LNCaP clone FGC (cell line): ENCODE measurements at places on chromosomes 2 and 18.

- DNase-seq, result peak; percentile 75
Observed at GRCh38 chr2:19673213-19673791, 228.5 kb downstream of the TTC32 start.

DNA sequence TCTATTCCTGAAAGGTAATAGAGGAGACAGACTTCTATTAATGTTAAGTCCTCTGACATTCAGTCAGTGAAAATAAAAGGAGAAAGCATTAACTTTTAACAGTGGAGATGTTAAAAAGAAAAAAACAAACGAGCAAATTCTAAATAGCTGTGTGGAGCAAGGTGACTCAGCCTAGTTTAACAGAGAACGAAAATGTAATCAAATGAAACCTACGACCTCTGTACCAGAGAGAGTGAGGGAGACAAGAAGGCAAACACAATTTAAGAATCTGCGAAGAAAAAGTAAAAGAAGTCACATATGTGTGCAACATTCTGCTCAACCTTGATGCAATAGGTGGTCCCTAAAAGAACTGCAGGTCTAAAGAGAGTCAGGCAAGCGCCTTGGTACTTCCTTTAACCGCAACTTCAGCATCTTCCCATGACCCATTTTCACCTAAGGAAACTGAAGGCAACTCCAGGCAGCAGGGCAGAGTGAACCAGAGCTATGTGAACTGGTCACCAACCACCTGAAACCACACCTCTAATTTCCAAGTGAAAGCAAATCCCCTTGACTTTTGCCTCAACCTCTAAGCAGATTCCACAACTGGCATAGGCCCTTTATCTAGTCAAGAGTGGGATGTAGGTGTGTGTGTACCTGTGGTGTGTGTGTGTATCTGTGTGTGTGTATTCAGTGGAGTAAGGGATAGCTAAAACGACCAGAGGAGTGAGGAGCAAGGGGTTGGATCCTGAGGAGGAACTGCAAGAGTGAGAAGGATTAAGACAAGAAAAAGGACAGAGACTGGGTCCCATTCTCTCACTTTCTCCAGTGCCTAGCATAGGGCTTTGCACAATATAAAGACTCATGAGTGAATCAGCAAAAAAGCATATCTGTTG lies 43.0 kb downstream of the FIGN start:
- no peak for DNase-seq

GRCh38 chr2:22719396-22719795 lies 665.6 kb upstream of the KLHL29 start:
- DNase-seq, result no peak

DNA sequence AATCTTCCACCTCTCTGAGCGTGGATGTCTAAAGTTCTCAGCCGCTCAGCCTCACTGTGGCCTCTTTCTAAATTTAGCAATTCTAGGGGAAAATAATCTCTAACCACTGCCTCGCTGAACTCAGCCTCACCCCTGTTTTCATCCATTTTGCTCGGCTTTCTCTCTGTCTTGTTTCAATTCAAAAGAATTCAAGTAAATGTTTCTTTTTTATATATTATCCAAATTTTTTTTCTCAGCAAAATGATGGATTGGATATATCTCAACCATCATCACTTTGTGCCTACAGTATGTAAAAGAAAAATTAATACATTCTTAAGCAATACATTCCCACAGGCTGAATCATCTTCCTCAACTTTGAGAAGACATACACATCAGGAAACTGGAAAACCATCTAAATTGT lies 24.0 kb upstream of the GALNT5 start:
- DNase-seq, result no peak

DNA sequence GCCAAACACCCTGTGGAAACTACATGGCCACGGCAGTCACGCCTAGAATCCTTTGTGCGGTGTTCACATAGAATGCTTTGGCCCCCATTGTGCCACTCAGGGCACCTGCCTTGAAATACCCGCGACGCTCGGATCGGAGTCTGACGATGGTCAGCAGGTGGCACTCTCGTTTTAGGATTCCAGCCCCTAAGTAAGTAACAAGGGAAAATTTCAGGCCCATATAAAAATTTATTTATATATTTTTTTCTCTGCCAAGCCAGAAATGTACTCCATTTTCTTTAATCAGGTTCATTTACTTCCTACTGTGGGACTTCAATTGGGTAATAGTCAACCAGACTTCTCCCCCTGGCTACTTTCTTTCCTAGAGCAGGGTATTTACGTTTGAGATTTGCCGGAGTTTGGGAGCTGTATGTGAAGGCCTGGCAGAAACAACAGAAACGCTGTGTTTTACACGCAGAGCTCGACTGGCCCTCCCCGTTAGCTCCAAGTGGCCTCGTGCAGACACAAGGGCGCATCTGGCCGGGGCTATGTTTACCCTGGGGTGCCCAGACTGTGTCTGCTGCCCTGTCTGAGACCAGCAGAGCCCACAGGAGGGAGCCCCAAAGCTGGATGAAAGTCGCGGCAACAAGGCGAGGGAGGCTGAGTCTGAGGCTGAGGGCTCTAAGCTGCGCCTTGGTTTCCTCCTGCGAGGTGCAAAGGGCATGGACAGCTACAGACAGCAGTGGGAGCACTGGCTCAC lies 41.6 kb downstream of the LRRC30 start:
- peak; percentile 67 for DNase-seq

DNA sequence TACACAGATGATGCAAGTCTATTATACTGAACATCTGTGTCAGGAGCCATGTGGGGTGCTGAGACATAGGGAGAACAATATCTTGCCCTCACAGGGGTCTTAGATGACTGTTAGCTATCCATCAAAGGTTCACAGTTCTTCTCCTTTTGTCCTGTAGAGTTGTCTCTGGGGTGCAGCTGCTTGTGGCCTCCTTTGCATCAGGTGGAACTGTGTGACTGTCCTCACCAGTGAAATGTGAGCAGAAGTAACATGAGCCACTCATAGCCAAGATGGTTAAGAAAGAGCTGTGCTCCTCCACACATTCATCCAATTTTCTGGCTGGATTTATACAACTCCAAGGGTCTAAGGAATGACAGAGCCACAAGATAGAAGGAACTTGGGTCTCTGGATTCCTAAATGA lies 56.0 kb upstream of the ST8SIA3 start:
- no peak for DNase-seq

DNA sequence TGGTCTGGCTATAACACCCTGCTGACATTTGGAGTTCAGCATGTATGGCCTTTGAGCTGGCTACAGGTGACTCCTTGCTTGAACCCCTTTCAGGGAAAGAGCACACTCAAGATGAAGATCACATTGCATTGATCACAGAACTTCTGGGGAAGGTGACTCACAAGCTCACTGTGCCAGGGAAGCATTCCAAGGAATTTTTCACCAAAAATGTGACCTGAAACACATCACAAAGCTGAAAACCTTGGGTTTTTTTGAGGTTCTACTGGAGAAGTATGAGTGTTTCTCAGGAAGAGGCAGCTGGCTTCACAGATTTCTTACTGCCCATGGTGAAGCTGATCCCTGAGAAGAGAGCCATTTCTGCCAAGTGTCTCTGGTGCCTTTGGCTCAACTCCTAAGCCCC lies 879.0 kb downstream of the CBLN2 start:
- DNase-seq, result no peak

- DNase-seq, result no peak
Observed at GRCh38 chr2:203347375-203347774, 19.2 kb downstream of the ABI2 start.

DNA sequence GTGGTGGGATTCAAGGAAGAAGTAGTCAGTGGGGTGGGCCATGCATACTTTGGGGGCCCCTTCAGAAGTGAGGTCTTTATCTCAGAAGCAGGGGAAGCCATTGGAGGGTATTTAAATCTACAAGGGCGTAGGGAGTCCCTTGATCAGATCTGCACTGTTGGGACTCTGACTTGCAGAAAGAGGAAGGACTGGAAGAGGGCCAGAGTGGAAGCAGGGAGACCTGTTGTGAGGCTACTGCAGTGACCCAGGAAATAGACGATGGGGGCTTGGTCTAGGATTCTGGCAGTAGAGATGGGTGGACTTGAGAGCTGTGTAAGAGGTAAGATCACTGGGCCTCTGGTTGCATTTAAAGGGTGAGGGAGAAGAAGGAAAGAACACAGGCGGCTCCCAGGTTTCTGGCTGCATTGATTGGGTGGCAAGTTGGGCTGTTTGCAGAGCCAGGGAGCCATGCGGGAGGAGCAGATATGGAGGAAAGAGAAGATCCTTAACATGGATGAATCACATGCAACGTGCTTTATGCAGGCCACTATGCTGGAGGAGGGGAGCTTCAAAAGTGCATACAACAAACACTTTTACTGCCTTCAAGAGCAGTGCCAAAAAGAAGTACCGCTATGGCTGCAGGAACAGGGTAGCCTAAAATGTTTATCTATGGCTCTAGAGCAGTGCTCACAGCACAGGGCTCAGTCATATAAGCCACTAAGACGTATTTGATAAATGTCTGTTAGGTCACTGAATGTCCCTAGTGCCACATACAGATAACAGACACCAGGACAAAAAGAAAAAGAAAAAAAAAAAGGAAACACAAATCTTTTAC lies 2.3 kb downstream of the SFXN5 start:
- DNase-seq, result peak; percentile 56

- no peak for DNase-seq
Observed at GRCh38 chr2:219247678-219248642, 2.7 kb downstream of the STK16 start.

GRCh38 chr2:238322001-238322411 lies 1.7 kb downstream of the TRAF3IP1 start:
- no peak for DNase-seq

GRCh38 chr2:69932596-69932922 lies 17.6 kb downstream of the MXD1 start:
- DNase-seq, result no peak

- no peak for DNase-seq
Observed at GRCh38 chr2:215812966-215813365, 200.4 kb downstream of the MREG start.

DNA sequence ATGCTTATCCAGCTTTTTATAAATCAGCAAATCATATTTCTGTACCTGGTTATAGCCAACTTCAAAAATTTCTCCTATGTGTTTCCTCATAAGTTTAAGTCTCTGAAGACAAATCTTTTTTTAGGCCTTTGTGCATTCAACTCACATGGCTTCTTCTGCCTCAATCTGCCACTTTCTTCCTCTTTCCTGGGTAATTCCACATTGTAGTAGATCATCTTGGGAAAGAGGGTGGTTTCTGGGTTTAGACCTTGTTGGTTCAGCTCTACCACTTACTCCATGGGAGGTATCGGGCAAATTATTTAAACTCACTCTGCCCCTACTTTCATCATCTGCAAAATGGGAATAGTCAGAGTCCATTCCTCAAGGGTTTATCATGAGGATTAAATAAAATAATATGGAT lies 707.0 kb upstream of the ZEB2 start:
- no peak for DNase-seq

DNA sequence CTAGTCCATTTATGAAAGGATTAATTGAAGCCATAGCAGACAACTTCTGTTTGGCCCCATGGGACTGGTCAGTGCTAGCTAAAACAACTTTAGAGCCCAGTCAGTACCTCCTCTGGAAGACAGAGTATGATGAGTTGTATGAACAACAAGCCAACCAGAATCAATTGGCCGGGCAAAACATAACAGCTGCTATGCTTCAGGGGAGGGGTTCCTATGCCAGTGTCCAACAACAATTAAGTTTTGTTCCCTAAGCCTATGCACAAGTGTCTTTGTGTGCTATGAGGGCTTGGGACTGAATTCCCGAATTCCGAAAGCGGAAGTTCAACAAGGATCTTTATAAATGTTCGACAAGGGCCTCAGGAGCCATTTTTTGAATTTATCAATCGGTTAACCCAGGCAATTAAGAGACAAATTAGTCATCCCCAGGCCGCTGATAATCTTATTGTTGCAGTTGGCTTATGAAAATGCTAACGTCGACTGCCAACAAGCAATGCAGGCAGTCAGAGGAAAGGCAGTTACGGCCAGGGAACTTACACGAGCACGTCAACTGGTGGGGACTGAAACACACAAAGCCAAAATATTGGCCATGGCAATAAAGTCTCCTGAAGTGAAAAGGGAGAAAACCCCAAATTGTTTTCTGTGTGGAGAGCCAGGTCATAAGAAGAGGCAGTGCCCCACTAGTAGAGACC lies 57.9 kb downstream of the ZNF638 start:
- DNase-seq, result no peak

- no peak for DNase-seq
Observed at GRCh38 chr18:50697509-50697908, 122.3 kb downstream of the MRO start.

GRCh38 chr2:136185981-136186776 lies 68.2 kb upstream of the CXCR4 start:
- DNase-seq, result no peak

- DNase-seq, result no peak
Observed at GRCh38 chr2:85076618-85077274, 56.4 kb upstream of the TCF7L1 start.

- DNase-seq, result no peak
Observed at GRCh38 chr18:78303519-78304191, 676.0 kb upstream of the SALL3 start.

- no peak for DNase-seq
Observed at GRCh38 chr18:9743200-9744016, 35.3 kb downstream of the RAB31 start.

DNA sequence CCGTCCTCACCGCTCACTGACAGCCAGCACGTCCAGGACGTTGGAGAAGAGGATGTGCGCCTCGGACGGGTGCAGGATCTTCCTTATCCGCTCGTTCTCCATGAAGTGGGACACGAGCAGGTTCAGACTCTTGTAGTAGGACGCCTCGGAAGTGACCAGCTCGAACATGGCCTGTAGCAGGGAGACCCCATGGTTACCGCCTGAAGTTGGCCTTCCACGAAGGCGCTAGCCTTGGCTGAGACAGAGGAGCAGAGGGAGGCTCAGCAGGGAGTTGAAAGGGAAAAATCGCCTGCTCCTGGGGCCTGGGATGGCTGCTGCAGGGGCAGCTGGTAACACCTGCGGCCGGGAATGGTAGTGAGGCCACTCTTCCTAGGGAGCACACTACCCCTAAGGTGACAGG lies 24.7 kb downstream of the SNORC start:
- no peak for DNase-seq

DNA sequence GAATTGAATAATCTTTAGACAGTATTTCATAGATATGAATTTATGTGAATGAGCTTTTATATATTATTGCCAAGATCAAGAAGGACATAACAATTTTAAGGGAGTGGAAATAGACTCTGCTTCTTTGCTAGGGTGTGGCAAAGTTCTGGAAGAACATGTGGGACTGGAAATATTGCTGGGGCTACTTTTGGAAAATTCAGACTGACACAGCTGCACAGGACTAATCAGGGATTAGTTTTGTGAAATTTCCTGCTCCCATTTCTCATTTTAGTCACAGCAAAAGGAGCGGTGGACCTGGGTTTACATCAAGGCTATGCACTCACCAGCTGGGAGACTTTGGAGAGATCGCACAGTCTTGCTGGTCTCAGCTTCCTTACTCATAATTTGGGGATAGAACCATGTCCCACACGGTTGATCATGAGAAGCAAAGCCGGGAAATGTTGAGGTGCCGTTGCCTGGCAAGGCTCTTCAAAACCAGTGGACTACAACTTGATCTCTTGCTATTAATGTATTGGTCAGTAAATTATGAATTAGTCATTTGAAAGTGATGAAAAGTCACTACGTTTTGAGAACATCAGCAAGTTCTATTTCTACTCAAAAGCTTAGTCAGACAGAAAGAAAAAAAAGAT lies 42.4 kb downstream of the IL1RL2 start:
- no peak for DNase-seq

- DNase-seq, result no peak
Observed at GRCh38 chr2:128748835-128749605, 430.4 kb upstream of the HS6ST1 start.
